ENCODE measurements at places on chromosomes 1 and 21.

DNA sequence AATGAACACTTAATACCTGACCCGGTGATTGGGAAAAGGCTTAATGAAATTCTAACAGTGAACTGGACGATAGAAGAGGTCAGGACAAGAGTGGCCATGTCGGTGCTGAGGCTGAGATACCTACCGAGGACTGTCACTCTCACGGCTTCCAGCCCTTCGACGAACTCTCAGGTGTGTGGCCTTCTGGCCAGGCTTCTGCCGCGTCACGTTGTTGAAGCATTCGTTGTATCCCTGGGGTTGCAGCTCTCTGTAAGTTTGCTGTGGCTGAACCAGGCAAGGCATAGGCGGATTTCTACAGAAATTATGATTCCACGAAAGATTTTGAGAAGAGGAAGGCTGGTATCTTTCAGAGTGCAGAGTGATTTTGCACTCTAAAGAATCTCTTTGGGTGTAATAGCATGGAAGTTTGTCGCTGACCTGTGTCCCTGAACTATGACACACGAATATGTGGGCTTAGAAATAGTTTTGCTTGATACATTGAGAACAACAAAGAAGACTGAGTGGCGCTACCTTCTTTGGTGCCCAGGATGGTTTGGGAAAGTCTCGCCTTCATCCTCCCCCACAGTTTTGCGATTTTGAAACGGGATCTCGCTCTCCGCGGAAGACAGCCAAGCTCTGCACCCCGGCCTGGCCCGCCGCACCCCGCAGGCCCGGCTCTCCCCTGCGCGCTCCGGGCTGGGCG, 403 bp upstream of the EPHX4 start:
- no peak for DNase-seq

DNA sequence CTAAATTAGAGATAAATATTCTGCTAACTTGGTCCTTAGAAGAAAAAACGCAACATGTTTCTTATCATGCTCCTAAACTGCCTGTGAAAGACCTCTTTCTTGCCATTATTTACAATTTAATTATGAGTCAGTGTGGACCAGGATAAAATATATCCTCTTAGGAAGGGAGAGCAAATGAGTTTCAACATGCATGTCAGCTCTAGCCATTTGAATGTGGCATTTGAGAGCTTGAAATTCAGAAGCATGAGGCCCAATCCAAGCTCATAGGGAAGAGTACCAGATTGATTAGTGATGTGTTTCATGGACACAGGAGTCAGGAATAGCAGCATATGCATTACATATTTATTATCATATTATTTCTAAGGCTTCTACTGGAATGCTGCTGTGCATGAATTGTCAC, 39.3 kb downstream of the TBX15 start:
- DNase-seq = peak; percentile 4

- DNase-seq = no peak
These were observed 73.7 kb upstream of the UBE2U start for GRCh38 chr1:64129701-64130100.

- DNase-seq = no peak
These were observed 1.2 kb upstream of the ACOT11 start for GRCh38 chr1:54546651-54547401.

DNA sequence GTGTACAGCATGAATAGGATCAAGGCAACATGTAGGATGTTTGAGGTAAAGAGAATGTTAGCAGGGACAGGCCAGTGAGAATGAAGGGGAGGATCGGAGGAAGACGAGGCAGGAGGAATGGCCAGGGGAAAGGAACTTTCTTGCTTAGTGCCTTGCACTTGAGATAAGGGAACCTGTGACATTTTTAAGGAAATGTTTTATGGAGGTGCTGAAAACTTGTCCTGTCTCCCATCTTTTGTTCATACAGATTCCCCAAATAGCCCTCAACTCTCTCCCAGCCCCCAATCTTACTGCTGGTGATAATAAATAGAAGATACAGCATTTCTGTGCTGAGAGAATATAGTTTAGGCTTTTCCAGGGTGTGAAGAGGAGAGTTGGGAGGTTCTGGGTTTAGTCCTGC, 13.6 kb downstream of the ATP8B2 start:
- no peak for DNase-seq

- no peak for DNase-seq
These were observed 140.8 kb downstream of the PTGER3 start for GRCh38 chr1:70906800-70907199.

GRCh38 chr1:21864730-21865129, 52.7 kb downstream of the LDLRAD2 start:
- no peak for DNase-seq
